ENCODE measurements at places on chromosomes 11 and 22.

DNA sequence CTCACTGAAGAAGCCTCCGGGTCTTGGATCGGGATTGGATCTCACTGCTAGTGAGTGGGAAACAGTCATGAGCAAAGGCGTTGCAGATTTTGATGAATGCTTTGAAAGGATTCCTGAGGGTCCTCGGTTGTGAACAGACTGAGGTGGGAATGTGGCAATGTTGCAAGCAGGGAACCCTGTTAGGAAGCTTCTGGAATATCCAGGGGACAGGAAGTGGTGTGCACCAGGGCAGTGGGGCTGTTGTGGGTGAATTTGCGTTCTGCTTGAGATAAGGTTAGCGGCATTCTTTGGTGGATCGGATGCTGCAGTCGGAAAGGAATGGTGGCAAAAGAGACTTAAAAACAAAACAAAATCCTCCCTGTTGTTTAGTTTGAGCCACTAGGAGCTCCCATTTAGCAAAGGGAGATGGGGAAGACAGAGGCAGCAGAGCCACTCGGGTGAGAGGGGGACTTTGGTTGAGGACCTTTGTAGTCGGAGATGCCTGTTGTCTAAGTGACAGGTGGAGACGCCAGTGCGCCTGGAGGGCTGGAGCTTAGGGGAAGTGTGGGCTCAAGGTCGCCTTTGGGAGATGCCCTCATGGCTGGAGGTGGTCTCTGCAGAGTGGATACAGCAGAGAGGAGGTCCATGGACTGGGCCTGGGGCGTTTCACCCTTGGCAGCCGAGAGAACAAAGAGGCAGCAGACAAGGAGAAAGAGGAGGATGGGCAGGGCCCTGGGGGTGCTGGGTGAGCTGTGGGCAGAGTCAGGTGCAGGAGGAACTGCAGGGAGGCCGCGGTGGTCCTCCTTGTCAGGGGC, 37.6 kb downstream of the CSF2RB start:
- no peak for DNase-seq

GRCh38 chr22:50439871-50440331, 34.9 kb downstream of the SBF1 start:
- DNase-seq, result no peak

DNA sequence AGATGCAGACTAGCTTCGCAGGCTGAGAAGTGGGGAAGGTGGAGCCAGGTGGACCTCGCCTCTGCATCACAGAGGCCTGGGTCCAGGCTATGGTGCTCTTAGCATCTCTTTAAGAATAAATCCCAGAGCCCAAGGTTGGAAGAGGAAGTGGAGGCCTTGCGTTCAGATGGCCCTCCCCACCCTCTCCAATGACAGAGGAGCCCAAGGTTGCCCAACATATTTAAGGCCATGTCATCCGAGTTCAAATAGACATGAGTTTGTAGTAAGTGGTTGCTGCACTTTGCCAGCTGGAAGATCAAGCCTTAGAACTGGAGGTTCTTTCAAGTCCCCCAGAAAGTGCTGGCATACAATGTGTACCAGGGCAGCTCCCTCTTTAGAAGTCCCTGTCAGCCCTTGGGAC, 47.1 kb upstream of the HORMAD2 start:
- no peak for DNase-seq

DNA sequence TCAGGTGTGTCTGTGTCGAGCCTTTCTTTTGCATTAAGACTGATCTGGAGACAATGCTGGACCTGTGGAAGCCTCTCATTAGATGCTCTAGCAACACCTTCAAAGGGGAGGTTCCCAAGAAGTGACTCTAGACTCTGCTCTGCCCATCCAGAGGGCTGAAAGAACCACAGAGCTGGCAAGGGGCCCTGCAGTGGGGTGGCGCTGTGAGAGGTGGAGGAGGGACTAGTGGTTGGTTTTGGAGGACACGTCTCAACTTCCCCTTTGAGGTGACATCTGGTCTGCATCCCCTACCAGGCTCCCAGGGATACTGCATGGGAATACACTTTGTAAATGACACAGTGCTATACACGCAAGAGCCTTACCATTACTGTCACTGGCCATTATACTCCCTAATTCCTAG, 34.2 kb upstream of the SYT13 start:
- no peak for DNase-seq

DNA sequence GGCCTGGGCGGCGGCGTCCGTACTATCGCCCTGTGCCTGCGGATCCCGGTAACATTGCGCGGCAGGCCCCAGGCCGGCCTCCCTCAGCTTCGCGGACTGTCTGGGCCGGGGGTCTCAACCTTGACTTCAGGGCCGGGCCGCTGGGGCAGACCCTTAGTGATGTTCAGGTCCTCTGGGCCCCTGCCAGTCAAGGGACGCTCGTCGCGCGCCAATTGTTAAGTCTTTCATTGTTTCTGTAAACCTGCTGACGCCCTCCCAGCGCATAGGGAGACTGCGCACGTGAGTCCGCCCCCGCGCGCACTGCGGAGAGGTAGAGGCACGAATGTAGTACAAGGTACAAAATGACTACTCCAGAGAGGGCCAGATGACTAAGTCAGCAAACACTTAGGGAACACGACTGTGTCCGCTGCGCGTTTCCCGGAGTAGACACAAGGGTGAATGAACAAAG, 451 bp upstream of the HDHD5 start:
- peak; percentile 85 for DNase-seq

DNA sequence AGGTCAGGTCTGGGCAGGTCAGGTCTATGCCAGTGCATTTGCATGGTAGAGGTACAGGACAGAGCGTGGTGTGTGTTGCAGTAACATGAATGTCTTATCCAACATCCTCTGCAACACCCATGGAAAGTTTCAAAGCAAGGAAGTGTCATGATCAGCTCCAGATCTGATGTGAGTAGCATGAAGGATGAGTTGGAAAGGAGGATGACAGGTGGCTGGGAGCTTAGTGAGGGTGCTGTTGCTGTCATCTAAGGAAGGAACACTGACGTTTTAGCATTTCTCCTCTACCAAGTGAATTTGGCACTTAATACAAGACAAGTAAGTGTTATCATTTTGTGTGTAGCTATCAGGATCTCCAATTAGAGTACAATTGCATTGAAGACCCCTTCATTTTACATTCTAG, 65.1 kb downstream of the GRK3 start:
- DNase-seq, result no peak

- DNase-seq, result no peak
These were observed 33.5 kb upstream of the BID start for GRCh38 chr22:17807578-17808410.

DNA sequence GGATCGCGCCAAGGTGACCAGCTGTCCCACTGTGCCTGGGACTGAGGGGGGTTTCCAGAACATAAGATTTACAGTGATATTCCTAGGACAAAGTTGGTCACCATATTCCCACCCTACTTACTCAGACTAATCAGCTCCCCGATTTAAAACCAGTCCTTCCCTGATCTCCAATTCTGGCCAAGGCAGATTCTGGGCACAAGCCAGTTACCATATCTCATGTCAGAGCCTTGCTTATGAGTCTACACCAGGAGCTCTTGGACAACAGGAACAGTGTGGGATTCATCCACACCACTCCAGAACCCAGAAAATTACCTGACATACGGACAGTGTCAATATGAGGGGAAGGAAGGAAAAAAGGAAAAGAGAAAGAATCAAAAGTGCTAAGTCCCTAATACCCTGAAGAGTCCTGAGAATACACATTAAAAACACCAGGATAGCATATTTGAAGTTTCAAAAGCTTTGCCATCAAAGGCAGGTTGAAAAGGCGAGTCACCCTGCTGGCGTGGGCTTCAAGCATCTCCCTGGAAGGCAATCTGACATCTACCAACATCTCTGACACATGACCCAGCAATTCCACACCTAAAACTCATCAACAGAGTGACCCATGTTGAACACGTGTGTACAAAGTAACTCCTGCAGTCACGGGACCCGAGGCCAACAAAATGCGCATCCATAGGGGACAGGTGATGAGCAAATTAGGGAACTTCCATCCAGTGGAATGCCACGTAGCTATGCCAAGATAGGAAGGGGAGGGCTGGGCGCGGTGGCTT, 8.0 kb upstream of the IL2RB start:
- no peak for DNase-seq

- peak; percentile 82 for DNase-seq
These were observed 13.5 kb upstream of the DTX4 start for GRCh38 chr11:59158206-59159068.

GRCh38 chr11:112179601-112180000, 4.3 kb downstream of the BCO2 start:
- DNase-seq, result no peak

DNA sequence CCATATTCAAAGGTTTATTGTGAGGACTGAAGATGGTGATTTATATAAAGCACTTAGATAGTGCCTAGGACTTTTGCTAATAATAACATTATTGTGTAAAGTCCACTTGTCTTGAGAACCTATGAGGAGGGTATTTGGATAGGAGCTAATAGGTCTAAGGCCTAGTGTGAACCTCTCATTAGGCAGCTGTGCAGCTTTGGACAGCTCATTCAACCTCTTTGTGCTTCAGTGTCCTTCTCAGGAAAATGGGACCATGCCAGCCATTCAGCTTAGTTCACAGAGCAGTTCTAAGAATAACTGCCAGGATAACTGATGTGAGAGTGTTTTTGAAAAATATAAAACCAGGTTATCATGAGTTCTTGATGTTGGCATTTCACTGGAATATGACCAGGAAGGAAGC, 56.2 kb downstream of the NAV2 start:
- no peak for DNase-seq

GRCh38 chr11:62401356-62401755, 17.5 kb upstream of the SCGB1A1 start:
- no peak for DNase-seq

GRCh38 chr11:128549256-128549944, 38.0 kb downstream of the ETS1 start:
- no peak for DNase-seq

DNA sequence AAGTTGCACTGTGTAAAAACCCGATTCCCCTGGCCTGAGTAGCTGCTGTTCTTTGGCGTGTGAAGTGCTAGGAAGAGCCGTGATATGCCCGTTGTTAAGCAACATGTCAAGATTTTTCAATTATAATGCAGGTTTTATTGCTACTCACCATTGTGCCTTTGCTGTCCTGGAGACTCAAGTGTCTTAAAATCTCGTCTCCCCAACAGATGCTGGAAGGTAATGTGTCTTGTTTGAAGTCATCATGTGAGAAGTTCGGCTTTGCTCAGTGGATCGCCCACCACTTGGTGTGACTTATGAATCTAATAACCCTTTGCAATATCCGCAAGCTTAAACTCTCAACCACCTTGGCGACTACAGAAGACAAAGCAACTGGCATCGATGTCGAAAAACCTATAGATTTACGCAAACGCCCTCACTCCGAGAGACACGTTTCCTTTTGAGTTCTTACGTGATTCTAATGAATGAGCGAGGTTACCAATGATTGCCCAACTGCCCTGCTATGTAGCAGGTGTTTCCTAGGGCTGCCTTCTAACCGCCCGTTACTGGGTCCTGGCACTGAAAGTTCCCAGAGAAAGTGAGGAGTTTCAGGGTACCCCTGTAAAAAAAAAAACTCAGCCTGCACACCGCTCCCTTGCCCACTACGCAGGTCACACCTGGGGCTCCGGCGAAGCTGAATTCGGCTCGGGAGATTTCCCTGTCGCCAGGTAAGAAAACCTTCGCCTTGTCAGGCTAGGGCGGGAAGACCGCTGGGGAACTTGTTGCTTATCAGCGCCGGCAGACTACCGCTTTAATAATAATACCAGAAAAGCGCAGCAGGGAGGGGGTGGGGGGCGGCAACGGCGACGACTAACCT, 21.2 kb upstream of the BDNF start:
- no peak for DNase-seq

DNA sequence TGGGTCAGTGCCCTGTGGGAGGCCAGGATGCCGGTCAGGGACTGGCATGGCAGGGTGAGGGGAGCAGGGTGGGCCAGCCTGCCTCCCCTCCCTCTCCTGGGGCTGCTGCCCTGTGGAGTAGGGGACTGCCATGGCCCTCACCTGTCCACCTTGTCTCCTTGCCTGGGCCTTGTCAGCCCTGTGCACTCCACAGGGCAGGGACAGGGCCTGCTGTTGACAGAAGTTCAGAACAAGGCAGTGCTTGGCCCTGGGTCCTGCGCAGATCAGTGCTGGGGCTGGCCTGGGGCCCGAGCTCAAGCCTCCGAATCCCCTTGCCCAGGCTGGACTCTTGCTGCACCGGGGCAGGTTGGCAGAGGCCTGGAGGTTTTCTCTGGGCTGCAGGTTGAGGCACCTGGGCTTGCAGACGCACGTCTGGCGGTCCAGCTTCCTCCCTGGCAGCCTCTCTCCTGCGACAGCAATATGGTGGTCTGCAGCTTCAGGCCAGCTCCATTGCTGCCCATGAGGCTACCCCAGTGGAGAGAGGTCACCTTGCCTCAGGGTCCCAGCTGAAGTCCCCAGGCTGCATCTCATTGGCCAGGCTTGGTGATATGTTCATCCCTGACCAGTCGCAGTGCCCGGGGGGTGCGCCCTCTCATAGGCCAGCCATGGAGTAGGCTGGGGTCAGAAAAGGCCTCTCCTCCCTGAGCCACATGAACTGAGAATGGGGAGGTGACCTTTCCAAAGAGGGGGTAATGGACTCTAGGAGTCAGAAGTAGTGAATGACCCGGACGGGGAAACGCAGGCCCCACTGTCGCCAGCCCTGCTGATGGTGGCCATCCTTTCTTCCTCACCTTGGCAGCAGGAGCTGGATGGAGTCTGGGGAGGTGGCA, 21.5 kb upstream of the CHKA start:
- DNase-seq, result peak; percentile 54

DNA sequence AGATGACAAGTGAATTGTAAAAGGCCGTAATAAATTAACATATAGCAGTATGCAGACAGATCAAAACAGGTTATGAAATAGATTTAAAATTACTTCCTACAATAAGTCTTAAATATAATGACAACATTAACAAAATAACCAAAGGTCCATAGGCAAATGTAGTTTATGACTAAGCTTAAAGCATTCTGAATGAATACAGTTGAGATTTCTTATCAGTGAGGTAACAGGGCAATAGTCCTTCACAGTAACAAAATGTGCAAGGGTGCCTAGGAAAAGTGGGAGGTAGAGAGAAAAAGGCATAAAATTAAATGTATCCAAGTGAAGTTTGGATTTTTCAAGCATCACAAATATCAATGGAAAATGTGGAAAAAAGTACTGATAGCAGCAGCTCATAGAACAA, 20.9 kb upstream of the P4HA3 start:
- DNase-seq, result no peak

DNA sequence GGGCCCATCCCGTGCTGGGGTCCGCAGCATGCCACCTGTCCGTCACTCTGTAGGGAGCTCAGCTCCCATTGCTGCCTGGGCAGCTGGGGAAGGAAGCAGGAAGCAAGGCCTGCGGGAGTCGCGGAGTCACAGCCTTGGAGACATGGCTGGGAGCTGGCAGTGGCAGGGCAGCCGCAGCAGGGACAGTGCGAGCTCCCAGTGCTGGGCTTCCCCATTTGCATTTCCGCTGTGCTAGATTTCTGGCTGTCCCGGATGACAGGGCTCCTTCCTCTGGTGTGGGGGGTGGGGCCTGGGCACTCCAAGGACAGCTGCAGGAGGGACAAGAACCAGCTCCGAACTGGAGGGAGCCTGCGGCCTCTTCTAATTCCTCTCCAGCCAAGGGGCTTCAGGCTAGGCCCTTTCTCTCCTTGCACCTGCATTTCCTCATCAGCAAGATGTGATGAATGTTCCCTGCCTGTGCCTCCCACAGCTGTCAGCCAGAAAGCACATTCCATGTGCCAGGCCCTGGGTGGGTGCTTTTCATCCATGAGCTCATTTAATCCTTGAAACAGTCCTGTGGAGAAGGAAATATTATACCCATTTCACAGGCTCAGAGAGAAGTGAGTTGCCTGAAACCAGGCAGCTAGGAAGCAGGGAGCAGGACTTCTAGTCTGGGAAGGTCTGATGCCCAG, 48.0 kb downstream of the MYO7A start:
- DNase-seq, result no peak

All from activated effector memory CD4-positive, alpha-beta T cell treated with anti-CD3 and anti-CD28 coated beads, Interleukin-2, amount 50 U/mL, for 16 hours (primary cell).